ENCODE measurements at places on chromosomes 4 and X. TPM values are rescaled to one million over a fixed set of nuclear protein-coding genes. Genes with fewer than 3 reads are reported as not detected.

ADH1A gene
- total RNA-seq, result 2.3 TPM

EPGN gene
- total RNA-seq, result not detected

GAGE12F gene
- total RNA-seq, result not detected

DNA sequence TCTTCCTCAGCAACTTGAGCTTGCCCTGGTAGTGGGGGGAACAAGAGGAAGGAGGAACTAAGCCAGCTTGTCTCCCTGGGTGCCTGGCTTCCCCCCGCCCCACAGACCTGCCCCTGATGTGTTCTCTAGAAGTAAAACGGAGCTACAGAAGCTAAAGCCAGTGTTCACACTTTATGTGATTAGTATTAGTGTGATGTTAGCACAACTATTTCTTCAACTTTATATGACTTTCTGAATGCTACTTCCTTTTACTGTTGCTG, 10.7 kb downstream of the RGS12 start:
- DNase-seq, result no peak

All from breast epithelium (tissue), 4 donors.